Activated CD4-positive, alpha-beta T cell treated with anti-CD3 and anti-CD28 coated beads for 1 hour (primary cell): ENCODE measurements at places on chromosomes 16 and 17.

DNA sequence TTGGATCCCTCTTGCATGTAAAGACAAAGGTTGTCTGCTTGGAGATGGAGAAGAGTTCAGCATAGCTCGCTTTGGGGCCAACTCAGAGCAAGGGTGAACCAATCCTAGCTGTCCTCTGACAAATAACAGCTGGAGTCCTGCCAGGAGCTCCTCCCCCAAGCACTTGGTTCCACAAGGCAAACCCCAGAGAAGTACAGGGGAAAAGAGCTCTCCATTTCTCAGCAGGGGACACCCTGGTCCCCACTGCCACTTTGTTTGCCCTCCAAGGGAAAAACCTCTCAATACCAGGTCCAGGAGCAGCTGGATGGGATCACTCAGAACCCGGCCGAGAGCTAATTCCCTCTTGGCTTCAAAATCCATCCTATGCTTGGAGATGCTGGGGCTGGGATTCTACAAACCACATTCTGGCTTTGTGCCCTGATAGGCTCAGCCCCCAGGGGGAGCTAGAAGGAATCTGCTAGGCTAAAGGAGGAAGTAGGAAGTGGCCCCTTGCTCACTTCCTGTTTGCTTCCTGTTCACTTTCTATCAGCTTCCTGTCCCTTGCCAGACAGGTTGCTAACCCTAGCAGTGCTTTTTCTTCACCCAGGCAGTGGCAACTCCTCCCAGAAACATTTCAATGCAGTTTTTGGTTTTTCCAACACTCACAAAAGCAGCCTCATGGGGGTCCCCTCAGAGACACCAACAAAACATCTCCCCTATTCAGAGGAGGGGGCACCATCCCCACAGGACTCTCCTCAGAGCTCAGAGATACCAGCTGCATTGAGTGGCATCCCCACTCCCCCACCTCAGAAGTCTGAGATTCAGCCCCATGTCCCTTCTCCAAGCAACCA is 30.7 kb downstream of the CDRT4 start:
- DNase-seq = no peak

GRCh38 chr17:51611585-51611984 is 351.2 kb downstream of the UTP18 start:
- DNase-seq = no peak

DNA sequence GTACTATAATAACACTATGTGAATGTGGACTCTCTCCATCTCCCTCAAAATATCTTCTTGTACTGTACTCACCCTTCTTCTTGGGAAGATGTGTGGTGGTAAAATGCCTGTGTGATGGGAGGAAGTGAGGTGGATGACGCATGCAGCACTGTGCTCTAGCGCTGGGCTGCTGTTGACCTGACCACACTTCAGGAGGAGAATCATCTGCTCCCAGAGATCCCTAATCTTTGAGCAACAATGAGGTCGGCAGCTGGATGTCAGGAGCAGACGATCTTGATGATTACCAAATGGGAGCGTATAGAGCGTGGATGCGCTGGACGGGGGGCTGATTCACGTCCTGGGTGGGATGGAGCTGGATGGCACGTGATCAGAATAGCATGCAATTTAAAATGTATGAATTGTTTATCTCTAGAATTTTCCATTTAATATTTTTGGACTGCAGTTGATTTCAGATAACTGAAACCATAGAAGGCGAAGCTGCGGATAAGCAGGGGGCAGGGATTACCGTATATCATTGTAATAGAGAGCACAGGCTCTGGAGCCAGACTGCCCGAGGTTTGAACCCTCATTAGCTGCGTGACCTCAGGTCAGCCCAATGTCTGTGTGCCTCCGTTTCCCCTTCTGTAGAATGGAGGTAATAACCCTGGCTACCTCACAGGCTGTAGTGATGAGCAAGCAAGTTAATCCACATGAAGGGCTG is 23.7 kb upstream of the CYLD start:
- no peak for DNase-seq

DNA sequence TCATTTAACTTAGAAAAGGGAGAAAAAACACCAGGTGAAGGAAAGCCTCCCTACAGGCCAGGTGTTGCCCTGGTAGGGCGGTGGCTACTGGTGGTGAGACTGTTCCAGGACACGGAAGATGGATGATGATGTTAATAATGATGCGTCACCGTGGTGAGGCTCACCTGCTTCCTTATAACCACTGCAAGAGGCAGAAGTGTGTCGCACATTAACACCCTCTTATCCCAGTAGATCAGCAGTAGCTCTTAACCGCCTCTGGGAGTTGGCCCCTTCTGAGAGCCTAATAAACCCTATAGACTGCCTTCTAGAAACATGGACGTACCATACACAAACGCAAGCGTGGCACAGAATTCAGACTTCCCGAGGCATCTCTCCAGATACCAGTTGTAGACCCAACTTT is 7.8 kb downstream of the BFAR start:
- DNase-seq = no peak

DNA sequence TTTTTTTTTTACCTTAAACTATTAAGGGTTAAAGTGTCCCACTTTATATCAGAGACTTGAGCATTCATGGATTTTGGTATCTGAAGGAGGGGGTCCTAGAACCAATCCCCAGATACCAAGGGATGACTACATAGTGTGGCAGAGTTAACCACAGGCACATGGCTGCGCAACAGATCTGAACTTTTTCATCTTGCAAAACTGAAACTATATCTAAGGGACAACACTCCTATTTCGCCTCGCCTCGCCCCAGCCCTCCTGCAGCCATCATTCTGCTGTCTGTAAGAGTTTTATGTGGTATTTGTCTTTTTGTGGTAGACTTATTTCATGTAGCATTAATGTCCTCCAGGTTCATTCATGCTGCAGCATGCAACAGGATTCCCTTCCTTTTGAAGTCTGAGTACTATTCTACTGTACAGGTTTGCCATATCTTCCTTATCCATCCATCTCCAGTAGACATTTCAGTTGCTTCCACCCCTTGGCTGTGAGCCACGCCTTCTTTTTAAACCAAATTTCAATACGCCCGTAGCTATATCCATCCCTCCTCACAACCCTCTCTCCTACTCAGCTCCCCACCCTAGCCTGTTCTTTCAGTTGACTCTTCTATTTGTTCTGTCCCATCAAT is 53.2 kb downstream of the AMFR start:
- no peak for DNase-seq

DNA sequence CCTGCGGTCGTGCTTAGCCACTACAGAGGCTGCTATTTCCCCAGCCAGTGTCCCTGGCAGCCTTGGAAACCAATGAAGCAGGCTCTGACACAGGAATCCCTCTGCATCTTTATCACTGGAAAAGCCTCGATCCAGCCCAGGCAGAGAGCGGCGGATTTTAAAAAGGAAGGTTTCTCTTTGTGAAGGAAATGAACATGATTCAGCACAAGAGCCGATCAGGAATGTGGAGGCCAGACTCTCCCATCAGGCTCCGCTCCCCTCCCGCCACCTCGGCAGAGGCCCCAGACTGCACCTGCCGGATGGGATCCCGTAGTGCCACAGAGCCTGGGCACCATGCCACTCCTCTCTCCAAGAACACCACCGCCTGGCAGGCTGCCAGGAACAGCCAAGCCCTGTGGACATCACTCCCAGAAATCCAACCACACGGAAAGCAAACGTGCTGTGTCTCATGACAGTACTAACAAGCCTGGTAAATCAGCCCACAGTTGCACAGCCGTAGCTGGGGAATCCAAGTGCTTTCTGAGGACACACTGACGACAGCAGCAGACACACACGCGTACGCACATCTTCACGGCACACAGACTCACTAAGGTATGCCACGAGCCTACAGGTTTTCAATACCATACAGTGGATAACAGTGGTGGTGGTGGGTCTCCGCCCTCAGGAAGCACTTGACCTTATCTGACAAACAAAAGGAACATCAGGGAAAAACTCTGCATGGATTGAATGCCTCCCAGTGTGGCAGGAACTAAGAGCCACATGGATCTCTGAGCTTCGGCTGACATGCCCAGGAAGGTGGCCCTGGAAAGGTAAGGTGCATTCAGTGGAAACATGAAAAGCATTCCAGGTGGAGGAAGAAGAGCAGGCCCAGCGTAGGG is 5.4 kb downstream of the LRRC75A start:
- no peak for DNase-seq

GRCh38 chr16:11405331-11406176 is 60.3 kb downstream of the RMI2 start:
- DNase-seq = no peak

DNA sequence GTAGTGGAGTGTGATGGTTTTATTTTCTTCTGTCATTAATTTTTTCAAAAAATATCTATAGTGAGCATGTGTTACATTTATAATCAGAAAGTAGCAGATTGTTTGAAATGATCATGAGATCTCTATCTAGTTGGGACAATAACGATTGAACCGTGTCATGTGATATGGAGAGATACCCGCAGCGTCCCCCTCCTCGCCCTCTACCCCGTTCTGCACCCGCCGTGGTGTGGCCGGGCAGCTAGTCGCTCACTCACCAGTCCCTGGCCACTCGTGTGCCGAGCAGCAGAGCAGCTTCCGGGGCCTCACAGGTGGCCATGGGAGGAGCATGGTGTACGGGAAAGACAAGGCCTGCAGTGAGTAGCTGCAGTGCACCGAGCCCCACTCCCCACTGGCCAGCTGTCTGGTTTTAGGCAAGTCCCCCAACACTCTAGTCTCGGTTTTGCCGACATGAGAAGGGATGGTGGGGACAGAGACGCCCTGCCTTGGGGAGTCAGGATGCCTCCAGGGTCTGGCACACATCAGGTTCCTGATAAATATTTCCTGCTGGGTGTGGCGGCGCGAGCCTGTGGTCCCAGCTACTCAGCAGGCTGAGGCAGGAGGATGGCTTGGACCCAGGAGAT is 15.3 kb downstream of the MLYCD start:
- no peak for DNase-seq

DNA sequence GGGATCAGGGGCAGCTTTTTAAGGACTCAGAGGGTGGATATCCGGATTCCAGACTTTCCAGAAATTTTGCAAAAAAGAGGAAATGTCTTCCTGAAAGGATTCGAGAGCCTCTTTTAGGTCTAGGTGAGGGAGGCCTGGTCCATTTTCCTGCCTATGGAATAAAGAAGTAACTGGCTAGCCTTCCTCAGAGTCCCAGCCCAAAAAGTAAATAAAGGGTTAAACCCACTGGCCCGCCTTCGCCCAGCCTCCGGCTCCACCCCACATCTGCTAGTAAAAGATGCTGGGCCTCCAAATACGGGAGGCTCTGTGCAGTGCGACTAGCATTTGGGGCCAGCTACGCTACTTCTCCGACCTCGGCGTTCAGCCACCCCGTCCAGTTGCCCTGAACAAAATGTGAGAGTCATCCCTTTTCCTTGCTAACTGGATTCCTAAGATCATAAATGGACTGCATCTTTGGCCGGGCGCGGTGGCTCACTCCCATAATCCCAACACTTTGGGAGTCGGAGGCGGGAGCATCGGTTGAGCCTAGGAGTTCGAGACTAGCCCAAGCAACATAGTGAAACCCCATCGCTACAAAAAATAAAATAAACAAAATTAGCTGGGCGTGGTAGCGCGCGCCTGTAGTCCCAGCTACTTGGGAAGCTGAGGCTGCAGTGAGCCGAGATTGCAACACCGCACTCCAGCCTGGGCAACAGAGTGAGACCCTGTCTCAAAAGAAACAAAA is 824 bp upstream of the MPP2 start:
- peak; percentile 41 for DNase-seq

DNA sequence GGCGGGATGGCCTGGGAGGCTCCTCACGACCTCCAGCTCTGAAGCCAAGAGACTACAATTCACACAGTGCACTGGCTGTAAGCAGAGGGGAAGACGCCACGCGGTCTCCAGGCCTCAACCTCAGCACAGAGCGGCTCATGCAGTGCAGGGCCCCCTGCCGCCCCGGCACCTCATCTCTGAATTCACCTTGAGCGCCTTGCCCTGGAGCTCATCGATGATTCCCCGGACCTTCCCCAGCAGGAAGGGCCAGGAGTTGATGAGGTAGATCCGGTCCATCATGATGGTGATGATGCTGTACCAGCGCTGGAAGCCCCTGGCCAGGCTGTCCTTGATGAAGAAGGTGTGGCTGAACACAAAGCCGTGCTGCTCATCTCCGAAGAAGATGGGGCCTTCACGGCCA is 13.2 kb downstream of the FLCN start:
- no peak for DNase-seq
